ENCODE measurements at places on chromosomes 16 and 17. TPM values are rescaled to one million over a fixed set of nuclear protein-coding genes. Genes with fewer than 3 reads are reported as not detected.

- peak overlapping the region; percentile 90 for H3K4me3 ChIP-seq
- H3K27me3 ChIP-seq: no peaks in the 10 kb centered on the region
- no peak for DNase-seq
Observed at GRCh38 chr17:82050152-82050760, 1.4 kb downstream of the RFNG start.

GRCh38 chr17:27569884-27570577 is 61.0 kb upstream of the LGALS9 start:
- H3K27ac ChIP-seq: peak overlapping the region; percentile 48
- H3K4me3 ChIP-seq: no peak overlapping the region
- peaks cover 23% of the 10 kb centered on the region for H3K36me3 ChIP-seq
- no peak for DNase-seq

GRCh38 chr17:81385320-81386111 is 9.7 kb upstream of the BAHCC1 start:
- H3K27me3 ChIP-seq: peaks cover 28% of the 10 kb centered on the region
- no peak overlapping the region for H3K27ac ChIP-seq
- no peak overlapping the region for H3K4me3 ChIP-seq
- peaks cover 3% of the 10 kb centered on the region for H3K4me1 ChIP-seq

DNA sequence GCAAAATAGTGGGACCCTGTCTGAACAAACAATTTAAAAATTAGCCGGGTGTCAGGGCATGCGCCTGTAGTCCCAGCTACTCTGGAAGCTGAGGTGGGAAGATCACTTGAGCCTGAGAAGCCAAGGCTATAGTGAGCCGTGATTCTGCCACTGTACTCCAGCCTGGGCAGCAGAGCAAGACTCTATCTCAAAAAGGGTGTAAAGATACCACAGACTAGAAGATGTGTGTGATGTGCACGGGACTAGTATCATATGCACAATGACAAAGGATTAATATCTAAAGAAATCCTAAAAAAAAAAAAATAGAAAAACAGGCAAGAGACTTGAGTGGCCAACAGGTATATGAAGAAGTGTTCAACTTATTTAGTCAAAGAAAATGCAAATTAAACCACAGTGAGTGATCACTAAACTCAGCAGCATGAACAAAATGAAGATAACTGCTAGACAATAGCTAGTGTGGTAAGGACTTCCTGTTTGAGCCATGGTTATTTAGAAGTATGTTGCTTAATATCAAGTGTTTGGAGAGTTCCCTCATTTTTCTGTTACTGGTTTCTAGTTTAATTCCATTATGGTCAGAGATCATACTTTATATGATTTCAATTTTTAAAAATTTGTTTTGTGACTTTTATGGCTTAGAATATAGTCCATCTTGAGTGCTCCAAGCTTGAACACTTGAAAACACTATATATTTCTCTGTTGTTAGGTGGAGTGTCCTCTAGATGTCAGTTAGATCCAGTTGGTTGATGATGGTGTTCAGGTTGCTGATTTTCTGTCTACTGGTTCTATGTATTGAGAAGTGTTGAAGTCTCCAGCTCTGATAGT is 14.7 kb upstream of the SLX4 start:
- DNase-seq: no peak
- H3K27me3 ChIP-seq: no peaks in the 10 kb centered on the region
- peaks cover 20% of the 10 kb centered on the region for H3K4me1 ChIP-seq
- no peaks in the 10 kb centered on the region for H3K36me3 ChIP-seq
- peak overlapping the region; percentile 46 for H3K4me3 ChIP-seq
- H3K27ac ChIP-seq: peak overlapping the region; percentile 85

KRTAP2-2 gene
- total RNA-seq: not detected

GRCh38 chr16:71846431-71846830 is 655 bp downstream of the ATXN1L start:
- H3K4me1 ChIP-seq: peaks cover 46% of the 10 kb centered on the region
- peak; percentile 81 for DNase-seq
- H3K27me3 ChIP-seq: no peaks in the 10 kb centered on the region
- H3K27ac ChIP-seq: peak overlapping the region; percentile 97
- H3K36me3 ChIP-seq: peaks cover 34% of the 10 kb centered on the region

- H3K27me3 ChIP-seq: no peaks in the 10 kb centered on the region
- peaks cover 18% of the 10 kb centered on the region for H3K4me1 ChIP-seq
- peak overlapping the region; percentile 92 for H3K27ac ChIP-seq
Observed at GRCh38 chr17:42554250-42555121, 1.8 kb downstream of the HSD17B1 start.

DNA sequence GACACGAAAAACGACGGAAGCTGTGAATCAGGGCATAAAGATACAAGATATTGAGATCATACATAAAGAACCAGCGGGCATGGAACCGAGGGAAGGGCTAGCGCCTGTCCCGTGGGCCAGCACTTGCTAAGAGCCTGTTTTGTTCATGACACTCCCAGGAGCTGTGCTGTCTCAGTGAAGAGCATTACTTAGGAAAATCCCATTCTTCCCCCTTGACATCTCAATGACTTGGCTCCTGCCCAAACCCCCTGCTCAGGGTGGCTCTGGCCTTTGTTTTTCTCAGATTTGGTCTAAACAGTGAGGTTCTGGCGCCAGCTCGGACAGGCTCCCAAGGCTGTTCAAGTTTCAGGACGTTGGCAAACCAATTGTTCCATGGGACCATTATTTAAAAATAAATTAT is 79.1 kb upstream of the SEC14L1 start:
- peaks cover 21% of the 10 kb centered on the region for H3K27me3 ChIP-seq
- H3K36me3 ChIP-seq: no peaks in the 10 kb centered on the region
- no peak overlapping the region for H3K27ac ChIP-seq
- H3K4me3 ChIP-seq: no peak overlapping the region
- H3K4me1 ChIP-seq: no peaks in the 10 kb centered on the region
- no peak for DNase-seq

GRCh38 chr17:51640108-51640622 is 379.8 kb downstream of the UTP18 start:
- H3K27me3 ChIP-seq: peaks cover 7% of the 10 kb centered on the region
- no peak overlapping the region for H3K4me3 ChIP-seq
- no peak overlapping the region for H3K27ac ChIP-seq
- H3K36me3 ChIP-seq: no peaks in the 10 kb centered on the region

ZP2 gene
- not detected for total RNA-seq

SLC52A1 gene
- 0.14 TPM for total RNA-seq

GRCh38 chr16:85880861-85881260 is 18.1 kb upstream of the IRF8 start:
- H3K4me3 ChIP-seq: no peak overlapping the region
- peaks cover 60% of the 10 kb centered on the region for H3K27me3 ChIP-seq
- DNase-seq: no peak

ASGR1 gene
- total RNA-seq: 1.9 TPM

GRCh38 chr16:89037261-89038152 is 56.1 kb upstream of the ACSF3 start:
- peak; percentile 87 for DNase-seq
- H3K4me1 ChIP-seq: peaks cover 13% of the 10 kb centered on the region
- no peaks in the 10 kb centered on the region for H3K36me3 ChIP-seq
- H3K27me3 ChIP-seq: peaks cover 2% of the 10 kb centered on the region
- H3K27ac ChIP-seq: no peak overlapping the region
- no peak overlapping the region for H3K4me3 ChIP-seq

TMEM235 gene
- not detected for total RNA-seq

DNA sequence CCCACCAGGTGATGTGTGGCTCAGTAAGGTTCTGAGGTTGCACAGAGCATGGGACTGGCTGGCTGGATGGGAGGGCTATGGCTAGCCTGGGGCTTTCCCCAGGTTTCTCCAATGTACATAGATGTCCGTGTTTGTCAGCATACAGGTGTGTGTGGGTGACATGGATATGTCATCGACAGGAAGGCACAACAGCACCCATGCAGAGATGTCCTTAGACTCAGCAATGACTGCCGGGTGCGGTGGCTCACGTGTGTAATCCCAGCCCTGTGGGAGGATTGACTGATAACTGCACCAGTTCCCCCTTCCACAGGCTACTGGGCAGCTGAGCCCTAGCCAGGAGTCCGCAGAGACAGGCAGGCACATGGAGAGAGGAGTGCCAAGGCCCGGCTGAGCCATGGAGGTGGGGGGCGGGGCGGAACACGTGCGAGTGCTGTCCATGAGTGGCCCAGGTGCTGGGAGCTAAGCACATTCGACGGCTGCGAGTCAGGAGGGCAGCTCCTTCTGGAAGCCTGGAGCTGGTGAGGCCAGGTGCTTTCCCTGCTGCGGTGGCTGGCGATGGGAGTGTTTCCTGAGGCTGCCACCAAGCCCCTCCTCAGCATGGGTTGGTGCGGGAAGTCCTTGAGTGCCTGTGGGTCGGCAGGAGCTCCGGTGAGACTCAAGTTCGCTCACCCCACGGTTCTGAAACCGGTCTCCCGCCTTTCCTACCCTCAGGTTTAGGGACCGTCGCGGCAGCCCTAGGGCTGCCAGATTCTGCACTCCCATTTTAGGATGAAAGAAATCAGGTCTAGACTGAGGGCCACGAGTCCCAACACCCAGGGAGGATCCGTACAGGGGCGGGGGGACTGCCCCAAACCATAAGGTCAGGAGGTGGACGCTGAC is 858 bp upstream of the ASPSCR1 start:
- peak overlapping the region; percentile 92 for H3K4me3 ChIP-seq
- peak overlapping the region; percentile 98 for H3K27ac ChIP-seq
- peak; percentile 75 for DNase-seq
- H3K4me1 ChIP-seq: peaks cover 33% of the 10 kb centered on the region

DNA sequence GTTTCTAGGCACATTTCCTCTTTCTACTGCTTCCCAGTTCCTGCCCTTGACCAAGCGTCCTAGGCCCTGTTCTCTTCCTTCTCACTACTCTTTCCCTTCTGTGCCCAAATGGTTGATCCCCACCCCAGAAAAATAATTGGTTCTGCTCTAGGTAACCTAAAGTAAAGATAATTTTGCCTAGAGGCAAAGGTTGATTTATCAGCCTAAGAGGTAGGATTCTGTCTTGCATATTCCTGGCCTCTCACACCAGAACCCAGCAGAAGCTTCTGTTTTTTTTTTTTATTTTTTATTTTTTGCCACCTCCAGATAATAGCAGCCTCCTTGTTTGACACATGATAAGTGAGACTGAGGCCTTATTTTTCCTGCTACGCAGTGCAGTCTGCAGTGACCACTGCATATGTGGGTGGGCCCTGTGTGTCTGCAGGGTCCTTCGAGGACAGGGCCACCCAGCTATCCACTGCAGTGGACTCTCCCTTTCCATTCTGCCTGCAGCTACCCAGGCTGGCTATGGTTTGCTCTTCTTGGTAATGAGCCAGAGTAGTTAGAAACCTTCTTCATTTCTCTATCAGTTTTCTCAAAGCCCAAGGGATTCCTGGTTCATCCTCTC is 701 bp downstream of the PIPOX start:
- peaks cover 10% of the 10 kb centered on the region for H3K27me3 ChIP-seq
- no peak overlapping the region for H3K27ac ChIP-seq
- H3K4me3 ChIP-seq: no peak overlapping the region
- no peaks in the 10 kb centered on the region for H3K36me3 ChIP-seq
- no peak for DNase-seq

GRCh38 chr16:84647828-84648594 is at the start of gene KLHL36:
KLHL36 (plus strand) TSS chr16:84648511; CDS start chr16:84650868, 2,357 bp downstream.
- peaks cover 38% of the 10 kb centered on the region for H3K4me1 ChIP-seq
- peak within 1 kb of the TSS; percentile 86 for H3K4me3 ChIP-seq
- H3K27me3 ChIP-seq: peaks cover 22% of the 10 kb centered on the region
- peak within 1 kb of the TSS; percentile 83 for H3K27ac ChIP-seq

DNA sequence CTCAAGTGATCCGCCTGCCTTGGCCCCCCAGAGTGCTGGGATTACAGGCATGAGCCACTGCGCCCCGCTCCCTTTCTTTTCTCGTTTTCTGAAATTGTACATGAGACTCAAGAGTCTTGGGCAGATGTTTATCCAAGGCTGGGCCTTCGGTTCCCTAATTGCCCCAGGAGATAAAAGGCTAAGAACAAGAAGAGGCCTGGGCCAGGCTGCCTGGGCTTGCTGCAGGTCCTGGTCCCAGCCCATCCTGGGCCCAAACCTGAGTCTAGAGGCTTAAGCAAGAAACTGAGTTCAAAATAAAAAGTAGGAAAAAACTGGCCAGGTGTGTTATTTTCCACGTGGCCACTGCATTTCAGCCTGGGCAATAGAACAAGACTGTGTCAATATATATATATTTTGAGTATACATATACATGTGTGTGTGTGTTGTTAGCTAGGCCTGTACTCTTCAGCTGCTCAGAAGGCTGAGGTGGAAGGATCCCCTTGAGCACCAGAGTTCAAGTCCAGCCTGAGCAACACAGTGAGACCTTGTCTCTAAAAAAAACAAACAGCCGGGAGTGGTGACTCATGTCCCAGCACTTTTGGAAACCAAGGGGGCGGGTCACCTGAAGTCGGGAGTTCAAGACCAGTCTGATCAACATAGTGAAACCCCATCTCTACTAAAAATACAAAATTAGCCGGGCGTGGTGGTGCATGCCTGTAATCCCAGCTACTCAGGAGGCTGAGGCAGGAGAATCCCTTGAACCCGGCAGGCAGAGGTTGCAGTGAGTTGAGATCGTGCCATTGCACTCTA is 6.8 kb upstream of the CLUH start:
- H3K4me1 ChIP-seq: peaks cover 15% of the 10 kb centered on the region
- no peak for DNase-seq
- H3K36me3 ChIP-seq: no peaks in the 10 kb centered on the region
- peaks cover 4% of the 10 kb centered on the region for H3K27me3 ChIP-seq
- no peak overlapping the region for H3K27ac ChIP-seq
- H3K4me3 ChIP-seq: no peak overlapping the region

GRCh38 chr16:57651344-57652333 is 16.5 kb upstream of the ADGRG3 start:
- H3K4me1 ChIP-seq: peaks cover 31% of the 10 kb centered on the region
- peaks cover 2% of the 10 kb centered on the region for H3K36me3 ChIP-seq
- H3K27ac ChIP-seq: peak overlapping the region; percentile 68
- peak; percentile 83 for DNase-seq
- no peaks in the 10 kb centered on the region for H3K27me3 ChIP-seq

SOX8 gene
- total RNA-seq: 0.92 TPM

DNA sequence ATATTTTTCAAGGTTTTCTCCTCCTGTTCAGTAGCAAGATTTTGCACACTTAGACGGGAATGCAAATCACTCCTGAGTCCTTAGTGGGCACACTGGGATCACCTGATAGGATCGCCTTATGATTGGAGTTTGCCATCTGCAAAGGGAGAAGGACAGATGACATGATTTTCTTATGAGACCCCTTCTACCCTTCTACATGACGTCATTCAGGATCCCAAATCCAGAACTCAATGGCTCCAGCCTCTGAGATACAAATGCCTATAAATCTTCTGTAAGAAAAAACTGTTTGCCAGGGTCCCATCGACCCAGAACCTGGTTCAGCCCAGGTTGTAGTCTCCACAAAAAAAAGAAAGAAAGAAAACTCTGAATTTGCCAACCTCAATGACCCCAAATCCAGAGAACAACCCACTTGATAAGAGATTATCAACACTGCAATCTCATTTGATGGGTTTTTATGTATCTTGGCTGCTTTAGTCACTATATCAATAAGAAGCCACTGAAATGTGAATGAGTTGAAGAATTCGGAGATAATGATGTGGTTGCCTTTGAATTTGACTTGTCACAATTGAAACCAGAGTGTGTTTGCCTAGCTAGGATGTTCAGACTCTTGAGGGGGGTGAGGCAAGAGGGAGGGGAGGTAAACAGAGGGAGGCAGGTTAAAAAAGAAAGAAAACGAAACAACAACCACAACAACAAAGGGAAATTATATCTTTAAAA is 6.7 kb downstream of the ZNF423 start:
- no peak overlapping the region for H3K4me3 ChIP-seq
- no peak overlapping the region for H3K27ac ChIP-seq
- no peaks in the 10 kb centered on the region for H3K36me3 ChIP-seq
- no peak for DNase-seq
- H3K4me1 ChIP-seq: peaks cover 2% of the 10 kb centered on the region
- peaks cover 37% of the 10 kb centered on the region for H3K27me3 ChIP-seq

- no peak for DNase-seq
- peak overlapping the region; percentile 78 for H3K27ac ChIP-seq
- peaks cover 76% of the 10 kb centered on the region for H3K4me1 ChIP-seq
- H3K4me3 ChIP-seq: peak overlapping the region; percentile 3
Observed at GRCh38 chr16:11791144-11791828, 5.8 kb downstream of the ZC3H7A start.
